Aorta (tissue), 5 donors: ENCODE measurements at places on chromosomes 11 and 22. TPM values are rescaled to one million over a fixed set of nuclear protein-coding genes. Genes with fewer than 3 reads are reported as not detected.

Gene OR52I2
- not detected for total RNA-seq

DNA sequence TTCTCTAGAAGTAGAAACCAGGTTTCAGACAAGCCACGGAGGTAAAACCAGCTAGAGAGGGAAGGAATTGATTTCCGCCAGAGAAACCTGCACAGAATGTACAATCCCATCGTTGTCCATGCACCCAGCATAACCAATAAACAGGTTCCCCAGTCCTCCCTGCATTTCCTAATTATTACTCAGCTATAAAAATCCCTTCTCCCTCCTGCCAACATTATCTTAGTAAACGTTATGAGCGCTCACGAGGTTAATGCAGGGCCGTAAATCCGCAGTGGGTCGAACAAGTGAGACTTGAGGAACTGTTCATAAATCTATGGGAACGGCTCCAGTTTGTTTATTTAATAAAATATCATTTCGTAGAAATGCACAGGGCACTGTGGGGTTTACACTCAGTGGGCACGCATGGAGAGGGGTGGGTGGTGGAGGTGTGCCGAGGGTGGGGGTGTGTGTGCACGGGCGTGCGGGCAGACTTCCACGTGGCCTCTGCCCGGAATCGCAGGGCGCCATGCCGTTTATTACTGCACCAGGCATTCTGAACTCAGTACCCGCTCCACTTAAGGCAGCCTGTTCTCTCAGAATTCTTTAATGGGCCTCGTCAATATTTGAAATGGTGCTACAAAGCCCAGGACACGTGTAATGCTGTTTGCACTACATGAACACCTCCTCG is 257.3 kb downstream of the MIAT start:
- no peaks in the 10 kb centered on the region for H3K36me3 ChIP-seq
- no peak overlapping the region for H3K27ac ChIP-seq
- no peak for DNase-seq
- H3K4me3 ChIP-seq: no peak overlapping the region
- H3K27me3 ChIP-seq: no peaks in the 10 kb centered on the region
- H3K4me1 ChIP-seq: peaks cover 4% of the 10 kb centered on the region

DNA sequence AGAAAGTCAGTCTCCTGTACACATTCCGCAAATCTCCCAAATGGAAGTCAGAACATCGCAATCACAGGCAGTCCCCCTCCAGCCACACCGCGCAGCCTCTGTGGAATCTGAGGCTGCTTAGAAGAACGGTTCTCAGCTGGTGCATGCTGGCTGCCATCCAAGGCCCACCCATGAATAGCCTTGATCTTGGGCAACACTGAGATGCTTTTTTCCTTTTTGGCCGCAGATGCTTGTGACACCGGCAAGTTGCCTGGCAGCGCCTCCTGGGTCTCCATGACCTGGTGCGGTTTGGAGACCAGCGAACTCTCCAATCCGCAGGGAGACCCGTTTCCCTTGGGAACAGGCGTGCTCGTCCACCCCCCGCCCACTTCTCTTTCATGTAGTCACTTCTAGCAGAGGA is 26.3 kb upstream of the PHF21B start:
- H3K27ac ChIP-seq: no peak overlapping the region
- DNase-seq: no peak
- no peaks in the 10 kb centered on the region for H3K4me1 ChIP-seq
- H3K27me3 ChIP-seq: no peaks in the 10 kb centered on the region

DNA sequence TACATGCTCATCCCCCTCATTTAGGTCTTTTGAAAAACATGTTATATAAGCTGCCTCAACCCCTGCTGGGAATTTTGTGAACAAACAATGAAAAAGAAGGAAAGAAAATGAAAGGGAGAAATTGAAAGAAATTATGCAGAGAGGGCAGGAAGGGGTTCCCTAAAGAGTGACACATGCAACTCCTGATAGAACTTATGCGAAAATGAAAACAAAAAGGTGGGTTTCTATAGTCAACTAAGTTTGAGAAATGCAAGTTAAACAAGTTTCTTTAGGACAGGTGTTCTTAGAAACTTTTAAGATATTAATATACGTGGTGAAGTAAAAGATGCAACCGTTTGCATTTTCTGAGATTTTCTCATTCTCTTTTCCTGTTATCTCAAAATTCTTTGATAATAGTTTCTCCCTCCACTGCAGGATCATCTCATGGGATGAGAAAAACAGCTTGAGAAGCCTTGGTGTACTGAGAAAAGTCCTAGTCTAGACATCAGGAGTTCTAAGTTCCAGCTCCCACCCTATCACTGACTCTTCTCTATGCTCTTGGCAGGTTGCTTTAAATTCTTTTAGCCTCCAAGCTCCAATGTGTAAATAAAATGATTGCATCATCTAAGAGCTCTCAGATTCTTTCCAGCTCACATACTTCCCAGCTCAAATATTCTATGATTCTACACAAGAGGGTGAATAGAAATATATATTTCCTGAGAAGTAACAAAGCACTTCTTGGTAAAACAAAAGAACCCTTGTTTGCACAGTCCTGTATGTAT is 109.2 kb downstream of the FAM76B start:
- H3K4me1 ChIP-seq: peaks cover 8% of the 10 kb centered on the region
- no peaks in the 10 kb centered on the region for H3K27me3 ChIP-seq
- H3K4me3 ChIP-seq: no peak overlapping the region
- no peaks in the 10 kb centered on the region for H3K36me3 ChIP-seq

DNA sequence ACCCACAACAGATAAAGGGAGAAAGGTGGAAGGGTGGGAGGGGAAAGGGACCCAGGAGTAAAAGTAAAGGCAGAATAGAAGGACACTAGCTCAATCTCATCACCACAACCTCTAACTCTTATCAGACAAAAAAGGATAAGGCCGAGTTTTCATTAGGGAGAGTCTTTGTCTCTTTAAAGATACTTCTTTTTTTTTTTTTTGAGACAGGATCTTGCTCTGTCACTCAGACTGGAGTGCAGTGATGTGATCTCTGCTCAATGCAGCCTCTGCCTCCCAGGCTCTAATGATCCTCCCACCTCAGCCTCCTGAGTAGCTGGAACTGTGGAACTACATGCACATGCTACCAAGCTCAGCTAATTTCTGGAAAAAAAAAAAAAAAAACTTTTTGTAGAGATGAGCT is 85.6 kb upstream of the CHRM4 start:
- DNase-seq: no peak
- no peak overlapping the region for H3K27ac ChIP-seq
- H3K4me1 ChIP-seq: no peaks in the 10 kb centered on the region
- H3K4me3 ChIP-seq: no peak overlapping the region

DNA sequence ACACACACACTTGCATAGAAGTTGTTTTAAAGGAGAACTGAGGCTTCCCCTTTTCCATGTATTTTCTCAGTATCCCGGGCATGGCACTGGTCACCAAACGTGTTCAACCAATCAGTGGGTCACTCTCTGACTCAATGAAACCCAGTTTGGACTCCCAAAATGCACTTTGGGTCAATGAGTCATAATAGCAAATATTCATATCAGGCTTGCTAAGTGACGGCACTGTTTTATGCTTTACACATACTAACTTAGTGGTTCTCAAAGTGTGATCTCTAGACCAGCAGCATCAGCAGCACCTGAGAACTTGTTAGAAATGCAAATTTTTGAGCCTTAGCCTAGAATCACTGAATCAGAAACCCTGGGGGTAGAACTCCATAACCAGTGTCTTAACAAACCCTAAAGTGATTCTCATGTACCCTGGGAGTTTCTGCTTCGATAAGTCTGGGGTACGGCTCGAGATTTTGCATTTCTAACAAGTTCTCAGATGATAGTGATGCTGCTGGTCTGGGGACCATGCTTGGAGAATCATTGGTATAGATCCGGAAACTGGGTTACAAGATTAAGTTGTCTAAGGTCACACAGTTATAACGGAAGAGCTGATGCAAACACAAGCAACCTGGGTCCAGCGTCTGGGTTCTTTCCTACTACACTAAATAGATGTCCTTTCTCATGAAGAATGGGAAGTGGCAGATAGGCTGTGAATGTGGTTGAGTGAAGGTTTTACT is 35.6 kb downstream of the ETS1 start:
- H3K27me3 ChIP-seq: no peaks in the 10 kb centered on the region
- no peak overlapping the region for H3K4me3 ChIP-seq
- no peak overlapping the region for H3K27ac ChIP-seq
- H3K36me3 ChIP-seq: no peaks in the 10 kb centered on the region
- no peaks in the 10 kb centered on the region for H3K4me1 ChIP-seq

Gene PHLDA2
- total RNA-seq: 6.4 TPM

Gene MCAT
- total RNA-seq: 9.8 TPM

Gene CARNS1
- total RNA-seq: 9.3 TPM
